ENCODE measurements at places on chromosomes 3 and 15.
A peak's percentile ranks its signal among the peaks of the same experiment; 100 is the strongest.

- DNase-seq = no peak
Measured at GRCh38 chr3:171778493-171778892, 31.8 kb downstream of the PLD1 start.

- DNase-seq = no peak
Measured at GRCh38 chr15:72486144-72486543, 12.0 kb downstream of the ARIH1 start.

GRCh38 chr3:185309302-185309701 lies 53.6 kb upstream of the MAP3K13 start:
- DNase-seq = no peak

GRCh38 chr3:156181509-156181908 lies 61.1 kb downstream of the KCNAB1 start:
- no peak for DNase-seq

GRCh38 chr3:61687663-61688306 lies 126.4 kb downstream of the PTPRG start:
- no peak for DNase-seq

DNA sequence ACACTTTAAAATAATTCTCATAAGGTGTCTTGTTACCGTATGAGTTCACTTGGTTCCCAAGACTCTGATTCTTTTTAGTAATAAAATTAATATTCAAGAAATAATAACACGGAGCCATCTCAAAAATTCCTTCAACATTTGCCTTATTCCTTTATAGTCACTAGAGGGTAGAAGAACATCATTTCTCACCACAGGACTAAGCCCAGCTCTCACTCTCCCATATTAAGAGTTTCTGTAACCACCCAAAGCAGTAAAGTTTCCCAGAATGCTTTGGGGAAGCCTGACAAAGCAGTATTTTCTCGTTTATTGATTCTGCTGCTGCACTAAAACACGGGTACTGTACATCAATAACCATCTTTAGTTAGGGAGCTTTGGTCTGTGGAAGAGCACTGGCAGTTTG lies 114.9 kb downstream of the MCTP2 start:
- no peak for DNase-seq

DNA sequence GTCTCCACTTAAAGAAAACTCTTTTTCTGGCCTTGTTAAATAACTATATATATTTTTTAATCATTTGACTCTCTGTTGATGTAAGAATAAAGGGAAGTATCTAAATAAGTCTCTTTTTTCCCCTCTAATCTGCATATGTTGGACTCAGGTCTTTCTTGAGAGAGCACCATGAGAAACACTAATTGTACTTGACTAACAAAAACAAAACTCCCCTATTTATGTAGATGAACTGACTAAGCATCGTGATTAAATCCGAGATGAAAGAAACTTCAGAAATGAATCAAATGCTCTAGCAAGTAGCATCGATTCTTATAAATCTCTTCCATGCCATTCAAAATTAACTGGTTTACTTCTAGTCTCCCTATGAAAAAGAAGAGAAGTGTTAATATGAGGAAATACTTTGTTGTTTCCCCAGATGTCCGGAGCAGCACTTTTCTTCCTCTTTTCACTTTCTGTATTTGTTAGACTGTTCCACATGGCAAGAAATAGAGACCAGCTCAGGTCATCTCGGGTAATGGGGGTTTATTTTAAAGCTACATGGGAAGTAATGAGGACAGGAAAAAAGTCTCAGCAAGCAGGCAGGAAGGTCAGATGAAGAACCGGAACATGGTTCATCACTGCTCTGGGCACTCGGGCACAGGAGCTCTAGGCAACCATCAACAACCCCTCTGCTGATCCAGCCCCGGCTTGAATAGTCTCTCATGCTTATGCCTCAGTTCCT lies 288.3 kb downstream of the CNTN6 start:
- DNase-seq = no peak

DNA sequence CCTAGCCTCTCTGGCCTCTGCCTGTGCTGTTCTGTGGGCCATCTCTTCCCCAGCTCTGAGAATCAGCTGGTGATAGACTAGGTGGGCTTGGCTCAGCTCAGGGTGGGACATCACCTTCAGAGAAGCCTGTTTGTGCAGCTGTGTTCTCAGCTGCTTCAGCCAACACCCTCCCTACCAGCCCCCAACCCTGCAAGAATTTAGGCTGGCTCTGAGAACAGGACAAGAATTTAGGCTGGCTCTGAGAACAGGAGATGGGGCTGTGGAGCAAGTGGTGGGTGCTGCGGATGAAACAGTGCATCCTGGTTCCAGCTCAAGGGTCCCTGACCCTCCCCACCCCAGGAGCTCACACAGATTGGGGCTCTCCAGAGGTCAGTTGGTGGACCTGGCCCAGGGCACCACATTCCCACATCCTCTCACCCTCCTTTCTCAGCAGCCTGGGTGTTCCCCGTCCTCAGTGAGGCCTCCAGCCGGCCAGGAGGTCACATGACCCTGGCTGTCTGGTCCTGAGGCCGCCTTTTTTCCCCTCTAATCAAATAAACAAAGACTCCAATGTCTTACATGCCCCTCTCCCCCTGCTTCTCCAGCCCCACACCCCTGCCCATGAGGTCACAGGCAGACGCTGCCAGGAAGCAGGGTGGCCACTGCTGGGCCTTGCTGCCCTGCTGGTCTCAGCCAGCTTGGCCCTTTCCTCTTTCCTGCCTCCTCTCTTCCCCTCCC lies 14.9 kb downstream of the PLEKHO2 start:
- no peak for DNase-seq

GRCh38 chr15:67976506-67977073 lies 77.5 kb upstream of the PIAS1 start:
- no peak for DNase-seq

- DNase-seq = no peak
Measured at GRCh38 chr15:66927201-66928077, 138.0 kb upstream of the SMAD3 start.

GRCh38 chr3:127162947-127163645 lies 29.8 kb upstream of the PRR23E start:
- DNase-seq = no peak

DNA sequence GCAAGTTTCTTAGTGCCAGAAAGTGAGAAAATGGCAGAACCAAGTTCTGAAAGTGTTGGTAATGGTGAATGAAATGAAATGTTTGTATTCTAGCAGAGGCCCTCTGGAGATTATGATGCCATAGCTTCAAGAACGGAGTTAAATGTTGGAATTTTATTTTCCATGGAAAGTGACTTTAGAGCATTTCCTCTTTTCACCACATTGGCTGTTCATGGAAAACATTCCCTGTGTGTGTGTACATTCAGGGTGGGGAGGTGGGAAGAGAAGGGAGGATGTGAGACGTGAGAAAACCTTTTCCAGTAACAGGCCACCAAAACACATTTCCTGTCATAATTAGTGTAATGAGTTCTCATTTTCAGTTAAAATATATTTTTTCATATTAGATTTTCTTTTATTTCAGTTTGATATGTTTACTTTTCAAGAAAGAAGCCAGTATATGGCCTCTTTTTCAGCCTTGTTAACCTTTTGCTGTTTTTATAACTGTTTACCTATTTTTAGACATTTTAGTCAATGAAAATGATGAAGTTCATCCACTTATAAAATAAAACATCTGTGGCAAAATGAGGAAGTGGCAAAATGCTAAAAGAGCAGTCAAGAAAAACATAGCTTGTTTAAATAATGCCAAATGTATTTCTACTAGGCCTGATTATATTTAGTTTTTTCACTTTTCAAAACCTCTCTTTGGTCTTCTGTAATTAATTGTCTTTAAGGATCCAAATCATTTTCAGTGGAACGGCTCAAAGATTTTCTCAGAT lies 21.6 kb downstream of the SAMMSON start:
- DNase-seq = no peak

DNA sequence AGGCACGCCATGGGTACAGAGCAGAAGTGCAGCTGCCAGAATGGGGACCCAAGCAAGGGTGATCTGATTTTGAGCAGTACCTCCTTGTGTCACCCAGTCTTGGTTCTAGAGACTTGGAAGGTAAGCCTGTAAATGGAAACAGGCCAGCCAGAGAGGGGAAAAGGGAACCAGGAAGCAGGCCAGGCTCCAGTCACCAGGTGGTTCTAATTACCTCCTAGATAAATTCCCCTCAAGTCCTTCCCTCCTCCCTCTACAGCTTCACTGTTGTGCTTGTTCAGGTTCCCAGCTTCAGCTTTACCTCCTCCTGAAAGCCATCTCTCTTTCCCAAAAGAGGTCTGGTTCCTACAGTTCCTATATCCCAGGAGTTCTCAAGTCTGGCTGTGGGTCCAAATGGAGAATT lies 58.8 kb upstream of the SLC7A14 start:
- no peak for DNase-seq

GRCh38 chr15:100671858-100672543 lies 69.6 kb downstream of the ASB7 start:
- DNase-seq = no peak

DNA sequence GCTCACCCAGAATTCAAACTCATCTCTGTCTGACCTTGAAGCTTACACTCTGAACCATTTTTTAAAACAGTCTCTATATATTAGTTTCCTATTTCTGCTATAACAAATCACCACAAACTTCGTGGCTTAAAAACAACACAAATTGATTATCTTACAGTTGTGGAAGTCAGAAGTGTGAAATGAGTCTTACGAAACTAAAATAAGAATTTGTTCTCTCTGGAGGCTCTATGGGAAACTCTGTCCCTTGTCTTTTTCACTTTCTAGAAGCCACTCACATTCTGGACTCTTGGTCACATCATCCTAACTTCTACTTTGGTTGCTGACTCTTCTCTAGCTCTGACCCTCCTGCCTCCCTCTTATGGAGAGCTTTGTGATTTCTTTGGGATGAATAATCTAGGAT lies 429.3 kb upstream of the THBS1 start:
- no peak for DNase-seq

DNA sequence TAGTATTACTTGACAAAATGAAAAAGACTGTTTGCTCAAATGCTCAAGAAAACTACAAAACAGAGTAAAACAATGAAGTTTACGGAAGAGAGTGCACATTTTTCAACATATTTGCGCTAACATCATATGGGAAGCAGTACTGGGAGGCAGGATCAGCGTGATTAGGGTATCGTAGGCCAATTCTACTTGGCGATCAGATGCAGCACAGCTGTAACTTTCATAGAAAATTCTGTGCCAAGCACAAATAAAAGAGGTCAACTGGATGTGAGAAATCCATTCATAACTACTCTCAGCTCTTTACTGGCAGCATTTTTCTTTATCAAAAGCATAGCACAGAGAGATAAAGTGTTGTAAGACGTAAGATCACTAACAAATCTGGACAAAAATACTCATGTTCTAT lies 1196.3 kb upstream of the GBE1 start:
- no peak for DNase-seq

- no peak for DNase-seq
Measured at GRCh38 chr3:72582211-72582878, 265.9 kb downstream of the SHQ1 start.

DNA sequence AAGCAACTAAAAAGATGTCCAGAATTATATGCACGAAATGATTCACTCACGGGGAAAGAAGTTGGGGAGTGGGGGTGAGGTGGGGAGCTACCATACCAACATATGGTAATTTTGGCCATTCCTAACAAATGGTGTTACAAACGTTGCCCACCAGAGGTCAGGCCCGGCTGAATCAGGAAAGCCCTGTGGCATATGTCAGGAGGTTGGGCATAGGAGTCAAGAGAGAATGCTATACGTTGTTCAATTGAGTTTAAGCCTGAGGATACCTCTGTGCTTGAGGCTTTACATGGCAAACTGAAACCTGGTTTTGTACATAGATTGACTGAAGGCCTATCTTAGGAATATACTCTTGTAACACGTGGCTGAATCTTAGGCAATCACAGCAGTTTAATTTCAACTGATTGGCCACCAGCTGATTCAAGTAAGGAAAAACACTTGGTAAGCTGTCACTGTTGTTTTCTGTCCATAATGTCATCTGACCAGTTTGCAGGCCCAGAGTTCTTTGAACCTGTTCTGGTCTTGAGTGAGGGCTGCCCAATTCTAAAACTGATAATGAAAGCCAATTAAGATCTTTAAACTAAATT lies 23.4 kb upstream of the SLC2A2 start:
- no peak for DNase-seq

- no peak for DNase-seq
Measured at GRCh38 chr15:89179966-89180875, 41.2 kb downstream of the RLBP1 start.

- DNase-seq = no peak
Measured at GRCh38 chr3:38028621-38029361, 651 bp downstream of the PLCD1 start.

DNA sequence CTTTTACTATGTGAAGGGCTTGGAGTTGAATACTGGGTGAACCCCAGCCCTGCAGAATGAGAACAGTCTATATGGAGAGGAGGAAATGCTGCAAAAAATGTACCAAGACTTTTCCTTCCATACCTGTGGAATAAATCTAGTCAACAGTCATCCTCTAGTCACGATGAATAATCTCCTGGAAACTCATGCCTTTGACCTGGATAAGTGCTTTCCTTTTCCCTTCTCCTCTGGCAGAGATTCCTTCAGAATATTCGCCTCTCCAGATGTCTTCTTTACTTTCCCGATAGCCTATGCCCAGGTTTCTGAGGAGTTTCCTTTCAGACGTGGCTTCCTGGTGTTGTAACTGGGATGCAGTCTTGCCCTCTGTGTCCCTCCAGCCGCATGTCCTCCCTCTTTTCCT lies 28.1 kb downstream of the CCNL1 start:
- peak; percentile 21 for DNase-seq

DNA sequence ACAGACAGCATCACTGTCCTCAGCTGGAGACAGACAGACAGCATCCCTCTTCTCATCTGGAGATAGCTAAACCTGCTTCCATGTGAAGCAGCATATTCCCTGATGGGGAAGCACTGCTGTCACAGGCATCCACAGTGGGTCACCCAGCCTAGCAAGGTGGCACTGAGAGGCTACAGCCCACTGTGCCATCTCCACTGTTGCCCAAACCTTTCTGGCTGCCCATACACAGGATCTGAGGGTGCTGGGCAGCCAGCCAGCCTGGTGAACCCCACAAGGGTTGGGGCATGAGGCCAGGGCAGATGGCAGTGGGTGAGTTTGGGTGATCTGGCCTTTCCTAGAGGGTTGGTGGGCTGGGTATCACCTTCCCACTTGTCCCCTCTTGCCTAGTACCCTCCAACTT lies 11.7 kb downstream of the CHST13 start:
- no peak for DNase-seq

DNA sequence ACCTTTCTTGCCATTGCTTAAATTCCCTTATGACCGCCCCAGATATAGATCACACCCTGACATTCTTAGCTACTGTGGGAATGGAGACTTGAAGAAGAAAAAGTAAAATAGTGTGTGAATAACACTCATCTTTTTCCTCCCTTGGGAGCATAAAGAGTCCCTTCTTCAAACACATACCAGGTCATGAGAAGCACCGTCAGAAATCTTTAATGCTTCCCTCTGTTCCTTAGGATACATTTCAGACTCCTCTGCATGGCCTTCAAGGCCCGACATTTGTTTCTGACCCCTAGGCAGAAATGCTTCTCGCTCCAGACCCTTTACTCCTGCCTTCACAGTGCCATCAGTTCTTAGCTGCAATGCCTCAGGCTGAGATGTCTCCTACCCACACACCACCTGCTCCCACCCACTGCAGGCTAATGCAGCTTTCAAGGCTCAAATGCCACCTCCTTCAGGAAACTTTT lies 143.8 kb upstream of the IL12A start:
- DNase-seq = no peak
